ENCODE measurements at places on chromosomes 6 and 20.

DNA sequence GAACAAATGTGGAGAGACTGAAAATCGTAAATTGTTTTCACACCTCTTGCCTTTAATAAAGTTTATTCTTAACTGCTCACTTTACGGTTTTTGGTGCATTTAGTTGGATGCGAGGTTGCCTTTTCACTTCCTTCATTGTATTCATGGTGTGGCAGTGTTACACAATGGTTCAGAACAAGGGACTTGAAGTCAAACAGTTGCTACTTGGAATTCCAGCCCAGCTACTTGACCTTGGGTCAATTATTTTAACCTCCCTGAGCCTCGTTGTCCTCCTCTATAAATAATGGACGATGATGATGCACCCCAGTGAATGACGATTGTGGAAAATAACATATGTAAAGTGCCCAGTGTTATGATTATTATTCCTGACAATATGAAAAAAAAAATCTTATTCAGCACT lies 72.3 kb downstream of the CARMIL1 start:
- no peak for DNase-seq

DNA sequence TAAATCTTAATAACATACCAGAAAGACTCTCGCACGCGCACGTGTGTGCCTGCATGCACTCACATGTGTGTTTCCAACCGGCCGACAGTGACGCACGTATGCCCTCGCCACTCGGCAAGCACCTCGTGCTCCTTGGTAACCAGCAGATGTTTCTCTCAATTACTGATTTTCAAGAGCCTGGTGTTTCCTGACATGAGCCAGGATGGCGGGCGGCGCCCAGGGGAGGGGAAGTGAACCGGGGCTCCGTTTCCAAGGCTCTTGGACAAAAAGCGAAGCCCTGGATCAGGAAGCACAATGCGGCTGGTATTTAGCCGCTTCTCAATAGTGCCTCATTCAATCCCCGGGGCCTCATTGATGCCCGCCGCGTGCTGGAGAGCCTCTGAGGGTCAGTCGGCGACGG lies 37.7 kb downstream of the PMEPA1 start:
- peak; percentile 17 for DNase-seq

DNA sequence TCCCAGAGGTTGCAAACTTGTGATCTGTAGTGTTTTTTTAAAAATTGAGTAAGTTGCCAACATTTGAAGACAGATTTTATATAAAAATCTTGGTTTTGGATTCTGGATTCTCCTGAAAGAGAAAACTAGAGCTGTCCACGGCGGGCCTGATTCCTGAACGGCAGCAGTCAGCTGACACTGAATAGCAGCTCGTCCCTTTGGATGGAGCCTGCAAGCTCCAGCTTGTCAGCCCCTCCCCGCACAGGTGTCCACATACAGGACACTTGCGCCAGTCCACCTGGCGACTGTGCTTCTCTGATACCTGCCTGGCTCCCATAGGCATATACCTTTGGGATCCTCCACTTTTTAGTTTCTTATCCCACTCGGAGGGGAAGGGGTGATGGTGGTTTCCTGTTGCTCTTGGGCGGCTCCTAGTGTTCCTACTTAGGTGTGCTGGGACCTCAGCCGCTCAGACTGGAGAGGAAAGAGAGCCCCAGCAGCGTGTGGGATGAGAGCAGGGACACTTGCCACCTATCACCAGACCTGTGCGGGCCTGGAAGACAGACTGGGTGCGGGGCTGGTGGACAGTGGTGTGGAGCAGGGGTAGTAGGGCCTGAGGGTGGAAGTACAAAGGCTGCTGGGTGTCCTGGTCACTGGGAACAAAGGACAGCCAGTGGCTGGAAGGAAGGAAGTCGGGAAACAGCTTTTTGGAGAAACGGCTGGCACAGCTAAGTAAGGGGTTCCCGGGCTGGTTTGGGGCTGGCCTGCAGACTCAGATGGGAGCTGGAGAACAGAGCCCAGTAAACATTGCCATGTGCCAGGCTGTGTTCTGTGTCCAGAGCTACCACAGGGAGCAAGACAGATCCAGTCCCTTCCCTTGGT lies 18.3 kb downstream of the GHRH start:
- DNase-seq, result no peak

DNA sequence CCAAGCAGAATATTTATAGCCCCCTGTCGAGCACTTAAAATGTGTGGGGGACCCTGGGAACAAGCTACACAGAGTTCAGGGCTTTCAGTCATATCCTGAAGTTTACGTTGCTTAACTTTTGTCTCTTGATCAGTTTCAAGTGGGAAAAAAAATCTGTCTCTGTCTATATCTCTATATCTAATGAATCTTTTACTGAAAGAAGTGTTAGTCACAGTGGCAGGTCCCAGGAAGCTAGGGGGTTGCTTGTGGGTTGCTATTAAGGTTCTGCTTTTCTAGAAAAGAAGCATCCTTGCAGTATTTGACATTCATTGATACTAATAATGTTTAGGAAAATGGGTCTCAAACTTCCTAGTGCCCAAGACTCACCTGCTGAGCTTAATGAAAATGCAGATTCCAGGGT lies 76.7 kb upstream of the CLDN20 start:
- peak; percentile 33 for DNase-seq

GRCh38 chr6:157667211-157668008 lies 155.6 kb upstream of the SNX9 start:
- DNase-seq, result peak; percentile 66
